GM12864 (cell line): ENCODE measurements at places on chromosomes 5 and 9.

DNA sequence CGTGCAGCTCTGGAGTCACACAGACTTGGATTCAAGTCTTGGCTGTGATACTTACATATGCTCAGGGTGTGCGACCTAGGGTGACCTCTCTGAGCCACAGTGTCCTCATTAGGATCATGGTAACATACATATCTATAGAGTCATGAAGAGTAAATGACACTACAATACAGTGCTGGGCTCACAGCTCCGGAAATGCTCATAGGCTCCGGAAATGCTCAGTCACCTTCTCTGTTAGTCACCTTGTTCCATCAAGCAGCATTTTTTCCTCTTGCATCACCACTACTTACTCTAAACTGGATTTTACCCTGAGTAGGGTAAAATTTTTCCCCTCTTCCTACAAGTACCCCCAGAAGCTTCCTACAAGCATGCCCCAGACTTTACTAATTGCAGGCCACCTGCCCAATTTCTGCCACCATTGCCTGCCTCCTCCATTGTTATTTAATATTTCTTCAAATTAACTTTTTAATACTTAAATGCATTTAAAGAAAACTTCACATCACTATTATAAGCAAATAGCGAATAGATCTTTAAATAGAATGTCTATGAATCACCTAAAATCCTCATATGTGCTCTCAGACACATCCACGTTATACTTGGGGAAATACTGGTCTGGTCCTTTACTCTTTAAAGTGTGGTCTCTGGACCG, 147.6 kb upstream of the SPRY4 start:
- DNase-seq: no peak

- no peak for DNase-seq
These were observed 21.0 kb downstream of the TLX3 start for GRCh38 chr5:171330021-171330420.

DNA sequence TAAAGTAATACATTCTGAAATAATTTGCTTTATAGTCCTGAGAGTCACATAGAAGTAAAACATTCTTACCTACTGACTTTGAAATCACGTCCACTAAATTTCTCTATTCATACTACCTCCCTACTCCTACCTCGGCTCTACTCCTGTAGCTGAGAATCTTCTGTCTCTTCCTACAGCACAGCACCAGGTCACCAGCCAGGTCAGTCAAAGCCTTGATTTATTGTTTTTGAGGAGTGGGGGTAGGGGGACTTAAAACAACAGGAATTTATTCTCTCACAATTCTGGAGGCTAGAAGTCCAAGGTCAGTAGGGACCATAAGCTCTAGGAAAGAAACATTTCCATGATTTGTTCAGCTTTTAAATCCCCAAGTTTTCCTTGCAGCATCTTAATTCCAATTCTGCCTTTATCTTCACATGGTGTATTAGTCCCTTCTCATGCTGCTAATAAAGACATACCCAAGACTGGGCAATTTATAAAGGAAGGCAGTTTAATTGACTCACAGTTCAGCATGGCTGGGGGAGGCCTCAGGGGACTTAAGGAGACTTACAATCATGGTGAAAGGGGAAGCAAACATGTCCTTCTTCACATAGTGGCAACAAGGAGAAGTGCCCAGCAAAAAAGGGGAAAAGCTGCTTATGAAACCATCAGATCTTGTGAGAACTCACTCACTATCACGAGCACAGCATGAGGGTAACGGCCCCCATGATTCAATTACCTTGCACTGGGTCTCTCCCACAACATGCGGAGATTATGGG, 49.6 kb upstream of the CCNG1 start:
- no peak for DNase-seq

GRCh38 chr5:110752953-110753352, 14.1 kb downstream of the SLC25A46 start:
- peak; percentile 47 for DNase-seq

GRCh38 chr5:104778-105296, 12.9 kb downstream of the PLEKHG4B start:
- no peak for DNase-seq

GRCh38 chr5:136145030-136145429, 12.4 kb downstream of the SMAD5 start:
- no peak for DNase-seq

DNA sequence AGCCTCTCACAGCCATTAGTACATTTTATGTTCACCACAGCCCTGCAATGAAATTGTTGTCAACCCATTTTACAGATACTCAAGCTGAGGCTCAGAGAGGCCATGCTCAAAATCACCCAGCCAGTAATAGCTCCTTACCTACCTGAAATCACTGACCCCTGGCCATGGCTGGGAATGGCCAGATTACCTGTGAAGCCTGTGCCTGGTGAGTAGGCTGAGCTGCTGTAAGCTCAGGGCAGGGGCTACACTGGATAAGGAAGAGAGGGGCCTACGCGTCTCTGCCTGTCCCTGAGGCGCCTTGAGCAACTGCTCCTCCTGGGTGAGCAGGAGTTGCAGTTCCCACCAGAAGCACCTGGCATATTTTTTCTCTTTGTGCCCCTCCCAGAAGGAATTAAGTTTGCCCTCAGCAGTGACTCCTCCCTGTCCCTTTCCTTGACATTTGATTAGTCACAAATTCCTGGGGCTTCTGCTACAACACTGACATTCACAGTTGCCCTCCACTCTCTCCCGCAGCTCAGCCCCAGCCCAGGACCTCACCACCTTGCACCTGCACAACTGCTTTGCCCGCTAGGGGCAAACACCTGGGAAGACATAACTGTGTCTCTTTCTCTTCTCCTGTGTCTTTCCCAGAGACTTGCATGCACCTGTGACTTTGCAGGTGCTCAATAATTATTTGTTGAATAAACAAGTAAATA, 5.7 kb downstream of the CLTB start:
- no peak for DNase-seq

DNA sequence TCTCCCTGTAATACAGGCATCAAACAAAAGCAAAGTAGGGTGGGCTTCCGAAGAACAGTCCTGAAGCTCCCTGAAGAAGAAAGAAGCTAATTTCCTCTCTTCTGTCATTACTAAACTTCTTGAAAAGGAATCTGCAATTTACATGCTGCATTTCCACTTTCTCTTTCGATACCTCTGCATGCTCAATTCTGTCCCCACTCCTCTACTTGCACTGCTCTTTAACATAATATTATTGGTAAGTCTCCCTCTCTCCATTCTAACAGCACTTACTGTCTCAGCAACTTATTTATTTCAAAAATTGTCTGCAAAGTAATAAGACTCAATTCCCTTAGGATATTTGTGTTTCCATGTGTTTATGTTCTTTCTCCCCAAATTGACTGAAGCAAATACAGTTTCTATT, 3.9 kb upstream of the PLPP1 start:
- DNase-seq: no peak

DNA sequence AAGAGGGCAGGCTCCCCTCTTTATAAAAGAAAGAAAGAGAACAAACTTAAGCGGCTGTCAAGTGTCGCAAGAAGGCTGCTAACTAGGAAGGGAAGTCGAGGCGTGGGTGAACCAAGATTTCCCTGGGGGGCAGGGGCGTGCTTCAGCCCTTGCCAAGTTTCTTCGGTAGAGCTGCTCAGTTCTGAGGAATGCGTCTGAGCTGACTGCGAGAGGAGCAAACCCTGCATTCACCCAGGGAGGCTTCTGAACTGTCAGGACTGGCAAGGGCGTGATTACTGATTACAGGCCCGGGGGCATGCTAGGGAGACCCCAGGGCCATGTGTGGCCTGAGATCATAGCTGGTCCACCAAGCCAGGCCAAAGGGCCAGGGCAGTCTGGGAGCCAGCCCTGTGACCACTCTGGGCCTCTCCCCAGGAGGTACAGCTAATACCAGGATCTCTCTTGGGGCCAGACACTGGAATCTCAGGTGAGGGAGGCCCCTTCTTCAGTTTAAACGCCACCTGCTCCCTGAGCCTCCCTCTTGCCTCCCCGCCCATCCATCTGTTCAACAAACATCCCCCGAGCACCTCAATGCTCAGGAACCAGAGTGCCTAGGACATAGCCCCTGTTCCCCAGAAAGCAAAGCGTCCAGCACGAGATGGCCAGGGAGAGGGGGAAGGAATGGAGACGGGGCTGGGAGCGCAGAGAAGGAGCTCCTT, 30.9 kb downstream of the SARDH start:
- no peak for DNase-seq

GRCh38 chr5:129246088-129246487, 151.5 kb downstream of the ISOC1 start:
- no peak for DNase-seq

DNA sequence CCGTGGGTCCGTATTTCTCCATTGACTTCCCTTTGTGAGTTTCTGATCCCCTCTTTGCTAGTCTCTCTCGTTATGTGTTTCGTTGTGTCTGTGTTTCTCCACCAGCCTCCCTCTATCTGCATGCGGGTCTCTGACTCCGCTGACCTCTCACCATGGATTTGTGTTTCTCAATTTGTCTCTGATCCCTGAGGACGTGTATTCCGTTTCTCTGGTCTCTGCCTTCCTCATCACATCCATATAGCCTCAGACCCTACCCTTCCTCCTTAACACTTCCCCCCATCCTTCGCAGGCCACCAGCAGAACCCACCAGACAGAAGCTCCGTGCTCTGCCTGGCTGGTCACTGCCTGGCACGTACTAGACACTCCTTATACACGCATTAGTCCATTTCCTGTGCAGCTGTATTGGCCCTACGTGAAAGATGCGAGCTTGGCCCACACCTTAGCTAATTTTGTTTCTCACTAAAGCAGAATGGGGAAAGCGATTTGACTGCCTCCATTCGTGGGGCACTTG, 631 bp downstream of the B4GALT7 start:
- DNase-seq: no peak

GRCh38 chr5:168085261-168086031, 206.0 kb upstream of the WWC1 start:
- no peak for DNase-seq

DNA sequence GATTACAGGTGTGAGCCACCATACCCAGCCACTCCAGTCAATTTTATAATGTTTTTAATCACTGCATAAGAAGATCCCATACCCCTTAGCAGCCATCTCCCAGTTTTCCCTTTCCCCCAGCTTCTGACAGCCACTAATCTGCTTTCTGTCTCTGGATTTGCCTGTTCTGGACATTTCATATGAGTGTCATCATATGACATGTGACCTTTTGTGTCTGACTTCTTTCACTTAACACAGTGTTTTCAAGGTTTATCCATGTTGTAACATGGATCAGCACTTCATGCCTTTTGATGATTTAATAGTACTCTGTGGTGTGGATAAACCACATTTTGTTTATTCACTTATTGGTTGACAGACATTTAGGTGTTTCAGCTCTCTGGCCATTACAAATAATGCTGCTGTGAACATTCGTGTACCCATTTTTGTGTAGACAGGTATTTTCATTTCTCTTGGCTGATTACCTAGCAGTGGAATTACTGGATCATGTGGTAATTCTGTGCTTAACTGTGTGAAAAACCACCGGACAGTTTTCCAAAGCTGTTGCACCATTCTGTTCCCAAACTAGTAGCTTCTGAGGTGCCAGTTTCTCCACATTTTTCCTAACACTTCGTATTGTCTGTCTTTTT, 8.6 kb downstream of the SUSD3 start:
- DNase-seq: no peak

GRCh38 chr9:33043671-33044070, 18.6 kb downstream of the DNAJA1 start:
- no peak for DNase-seq

GRCh38 chr9:93874242-93874641, 80.9 kb downstream of the BARX1 start:
- no peak for DNase-seq

DNA sequence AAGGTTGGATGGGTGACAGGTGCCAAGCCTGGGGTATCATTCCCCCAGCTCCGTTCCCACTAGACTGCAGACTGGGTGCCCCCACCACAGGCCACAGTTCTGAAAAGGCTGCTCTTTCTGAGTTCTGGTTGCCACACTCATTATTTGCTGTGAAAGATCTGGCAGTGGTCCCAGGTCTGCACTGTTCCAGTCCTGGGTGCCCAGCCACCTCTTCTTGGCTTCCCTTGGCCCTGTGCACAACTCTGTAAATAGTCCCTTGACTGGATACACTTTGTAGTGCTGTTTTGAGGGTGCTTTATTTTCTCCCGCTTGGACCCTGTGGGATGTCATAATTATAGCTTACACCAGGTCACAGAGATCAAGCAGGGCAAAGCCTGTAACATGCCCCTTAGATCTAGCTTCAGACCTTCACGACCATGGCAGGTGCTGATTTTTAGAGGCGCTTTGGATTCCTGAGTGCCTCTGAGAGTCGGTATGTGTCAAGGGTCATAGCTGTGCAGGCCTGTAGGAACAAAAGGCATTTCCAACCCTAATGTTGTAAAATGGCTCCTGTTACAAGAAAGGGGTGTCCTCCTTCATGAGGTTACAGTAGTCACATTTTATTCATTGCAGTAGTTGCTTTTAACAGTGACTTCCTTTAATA, 344.9 kb downstream of the ICE1 start:
- DNase-seq: no peak

DNA sequence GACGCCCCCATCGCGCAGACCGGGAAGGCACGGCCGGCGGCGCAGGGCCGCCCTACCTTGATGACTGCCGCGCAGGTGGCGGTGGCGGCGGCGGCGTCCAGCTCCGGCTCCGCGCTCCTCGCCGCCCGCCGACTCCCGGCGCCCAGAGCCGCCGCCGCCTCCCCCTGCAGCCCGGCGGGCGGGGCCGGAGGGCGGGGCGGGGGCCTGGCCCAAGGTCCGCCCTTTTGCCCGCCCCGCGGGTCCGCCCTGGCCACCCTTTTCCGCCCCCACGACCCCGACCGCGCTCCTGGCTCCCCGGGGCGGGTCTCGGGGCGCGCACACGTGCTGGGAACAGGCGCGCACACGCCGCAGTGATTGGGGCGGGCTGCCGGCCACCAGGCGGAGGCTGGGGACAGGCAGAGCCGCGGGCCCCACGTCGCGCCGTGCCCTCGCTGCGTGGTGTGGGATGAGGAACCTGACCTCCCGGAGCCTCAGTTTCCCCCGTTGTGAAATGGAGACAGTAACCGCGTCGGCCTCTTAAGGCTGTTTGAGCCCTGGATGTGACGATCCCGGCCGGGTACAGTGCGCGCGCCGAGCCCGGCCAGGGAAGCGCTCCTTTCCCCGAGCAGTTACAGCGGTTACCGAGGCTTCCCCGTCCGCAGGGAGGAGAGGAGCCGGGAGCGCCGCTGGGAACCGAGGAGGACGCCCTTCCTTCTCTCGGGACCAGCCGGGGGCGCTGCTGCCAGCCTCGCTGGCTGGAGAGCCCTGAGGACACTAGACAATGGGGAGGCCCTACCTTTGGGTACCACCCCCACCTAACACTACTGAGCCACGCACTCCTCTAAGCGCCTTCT, at the start of gene CORO2A:
Gene CORO2A, minus strand, starts transcription at position 135 of the 833 bp plus-strand sequence. CDS start 34,977 bp downstream, outside the sequence.
- DNase-seq: no peak

GRCh38 chr5:118577621-118578020, 410.7 kb downstream of the DTWD2 start:
- DNase-seq: no peak

- DNase-seq: no peak
These were observed 343.2 kb downstream of the ACTL7B start for GRCh38 chr9:108512426-108513173.

DNA sequence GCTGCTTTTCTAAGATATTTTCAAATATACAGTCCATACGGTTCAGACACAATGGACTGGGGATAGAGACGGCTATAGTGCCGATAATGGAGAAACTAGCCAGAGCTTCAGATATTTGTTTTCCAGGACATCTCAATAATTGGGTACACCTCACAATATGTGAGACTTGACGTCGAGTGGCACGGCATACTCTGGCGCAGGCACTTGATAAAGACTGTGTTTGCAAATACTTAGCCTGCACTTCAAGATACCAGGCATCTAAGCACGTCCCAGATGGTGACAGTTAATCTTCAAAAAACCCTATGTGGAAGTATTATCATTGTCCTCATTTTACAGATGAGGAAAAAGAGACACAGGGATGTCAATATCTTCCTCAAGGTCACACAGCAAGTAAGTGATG, 48.5 kb downstream of the SEMA5A start:
- DNase-seq: no peak
